ENCODE measurements at places on chromosomes 7 and 10.

GRCh38 chr10:12758271-12758670 lies 243.2 kb downstream of the CCDC3 start:
- no peak for DNase-seq

- DNase-seq = peak; percentile 19
These were observed 234.4 kb upstream of the IMMP2L start for GRCh38 chr7:111796671-111797070.

GRCh38 chr10:11331726-11332125 lies 279.7 kb downstream of the USP6NL start:
- DNase-seq = no peak

DNA sequence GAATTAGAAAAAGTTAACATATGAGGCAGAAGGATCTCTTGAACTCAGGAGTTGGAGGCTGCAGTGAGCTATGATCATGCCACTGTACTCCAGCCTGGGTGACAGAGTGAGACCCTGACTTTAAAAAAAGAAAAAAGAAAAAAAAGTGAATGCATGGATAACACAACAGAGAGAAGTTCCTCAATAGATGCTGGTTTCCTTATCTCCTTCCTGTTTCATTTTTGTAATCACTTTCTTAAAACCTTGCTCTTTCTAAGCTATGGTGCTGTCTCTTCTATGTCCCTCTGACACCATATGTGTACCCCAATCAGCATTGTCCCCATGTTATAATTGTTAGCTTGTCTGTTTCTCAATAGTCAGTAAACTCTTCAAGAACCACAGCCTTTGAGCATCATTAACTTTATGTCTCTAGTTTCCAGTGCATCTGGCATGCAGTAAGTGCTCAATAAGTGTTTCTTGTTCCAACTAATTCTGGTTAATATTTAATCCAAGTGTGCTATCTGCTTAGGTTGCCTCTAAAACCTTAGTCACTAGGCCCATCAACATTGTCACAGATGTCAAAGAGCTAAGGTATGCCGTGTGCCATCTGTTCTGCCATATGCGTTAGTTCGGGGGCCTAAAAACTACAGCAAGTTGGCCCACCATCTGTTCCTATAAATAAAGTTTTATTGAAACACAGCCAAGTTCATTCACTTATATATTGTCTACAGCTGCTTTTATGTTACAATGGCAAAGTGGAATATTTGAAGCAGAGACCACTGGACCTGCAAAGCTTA lies 36.2 kb downstream of the MPP7 start:
- DNase-seq = no peak

DNA sequence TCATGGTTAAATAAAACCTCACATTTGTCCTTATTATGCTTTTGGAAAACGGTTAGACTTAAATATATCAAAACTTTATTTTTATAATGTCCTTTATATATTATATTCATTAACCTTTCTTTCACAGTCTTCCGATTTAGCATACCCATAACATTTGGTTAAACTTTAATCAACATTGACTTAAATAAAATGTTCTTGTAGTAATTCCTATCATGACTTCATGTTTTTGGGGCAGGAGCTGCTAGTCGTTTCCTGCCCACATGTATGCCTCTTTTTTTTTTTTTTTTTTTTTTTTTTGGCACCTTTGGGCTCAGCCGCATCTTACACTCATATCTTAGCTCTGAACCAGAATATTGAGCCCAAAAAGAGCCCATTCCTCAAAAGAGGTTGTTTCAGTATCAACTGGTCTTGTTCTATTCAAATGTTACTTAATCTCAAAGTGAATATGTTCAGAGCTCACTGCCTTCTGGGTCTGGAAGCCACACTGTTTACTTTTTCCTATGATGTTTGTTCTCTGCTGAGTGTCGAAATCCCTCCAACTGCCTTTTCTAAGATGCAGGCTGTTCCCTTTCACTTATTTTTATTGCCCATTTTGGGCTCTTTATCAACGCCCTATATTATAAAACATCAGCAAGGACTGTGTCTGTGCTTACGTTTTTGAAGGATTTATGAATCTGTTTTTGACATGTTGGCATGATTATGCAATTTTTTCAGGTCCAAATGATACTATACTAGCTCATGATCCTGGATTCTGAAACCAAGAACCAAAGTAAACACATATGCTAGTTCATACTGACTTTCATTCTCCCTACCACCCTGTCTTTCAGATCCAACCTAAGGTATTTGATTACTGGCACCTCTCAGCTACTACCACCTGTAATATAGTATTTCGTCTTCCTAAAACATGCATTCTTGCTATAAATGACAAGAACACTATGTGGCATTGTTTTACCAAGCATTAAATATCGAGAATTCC lies 914.4 kb downstream of the PCDH15 start:
- peak; percentile 1 for DNase-seq

- DNase-seq = no peak
These were observed 238.8 kb upstream of the LRGUK start for GRCh38 chr7:133888061-133888930.

DNA sequence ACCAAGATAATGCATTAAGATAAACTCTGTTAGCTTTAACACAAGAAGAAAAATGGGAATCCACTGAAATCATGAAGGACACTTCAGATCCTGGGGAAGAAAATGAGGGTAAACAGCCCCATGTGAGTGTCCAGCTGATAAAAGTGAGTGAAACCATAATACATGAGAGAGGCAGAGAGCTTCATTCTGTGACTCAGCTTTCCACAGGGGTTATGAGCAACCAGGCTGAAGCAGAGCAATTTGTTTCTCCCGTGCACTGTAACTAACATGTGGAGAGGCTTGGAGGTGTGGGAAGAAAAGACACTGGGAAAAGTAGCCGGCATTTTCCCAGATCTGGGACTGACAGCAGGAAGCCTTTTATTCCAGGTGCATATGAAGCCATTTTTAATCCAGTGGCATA lies 971.7 kb downstream of the ANKRD7 start:
- no peak for DNase-seq

- DNase-seq = no peak
These were observed 1094.0 kb downstream of the KCNMA1 start for GRCh38 chr10:76543655-76544054.

Measured in fibroblast of villous mesenchyme (primary cell).